ENCODE measurements at places on chromosomes 12 and 14.

DNA sequence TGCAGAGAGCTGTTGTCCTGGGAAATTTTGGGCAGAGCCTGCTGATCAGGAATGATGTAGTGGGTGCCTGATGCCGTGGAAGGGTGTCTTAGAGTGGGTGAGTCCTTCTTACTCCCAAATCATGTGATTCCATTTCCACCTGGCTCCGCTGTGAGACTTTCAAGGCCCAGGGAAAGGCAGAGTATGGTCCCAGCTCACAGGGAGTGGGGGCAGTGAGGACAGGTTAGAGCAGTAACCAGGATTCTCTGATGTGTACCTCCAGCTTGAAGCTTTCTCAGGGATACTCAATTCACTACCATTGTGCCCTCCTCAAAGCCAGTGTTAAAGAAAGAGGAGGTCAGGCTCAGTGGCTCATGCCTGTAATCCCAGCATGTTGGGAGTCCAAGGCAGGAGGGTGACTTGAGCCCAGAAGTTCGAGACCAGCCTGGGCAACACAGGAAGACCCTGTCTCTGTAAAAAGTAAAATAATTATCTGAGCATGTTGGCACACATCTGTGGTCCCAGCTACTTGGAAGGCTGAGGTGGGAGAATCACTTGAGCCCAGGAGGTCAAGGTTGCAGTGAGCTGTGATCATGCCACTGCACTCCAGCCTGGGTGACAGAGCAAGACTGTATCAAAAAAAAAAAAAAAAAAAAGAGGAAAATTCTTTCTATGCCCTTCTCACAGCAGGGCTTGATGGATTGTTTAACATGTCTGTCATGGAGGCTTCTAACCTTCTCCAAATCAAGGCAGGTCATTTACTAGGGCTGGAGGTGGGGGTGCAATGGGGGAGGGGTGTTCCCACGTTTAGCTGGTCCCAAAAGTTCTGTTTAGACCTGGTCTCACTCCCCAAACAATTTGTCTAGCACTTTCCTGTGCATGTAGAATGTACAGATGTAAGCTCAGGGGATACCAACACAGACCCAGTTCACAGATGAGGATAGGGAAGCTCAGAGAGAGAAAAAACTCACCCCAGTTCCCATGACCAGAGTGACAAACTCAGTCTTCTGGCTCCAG is 12.5 kb upstream of the IQSEC3 start:
- no peak for DNase-seq

GRCh38 chr12:68268967-68269366 is 15.6 kb upstream of the IL22 start:
- no peak for DNase-seq

DNA sequence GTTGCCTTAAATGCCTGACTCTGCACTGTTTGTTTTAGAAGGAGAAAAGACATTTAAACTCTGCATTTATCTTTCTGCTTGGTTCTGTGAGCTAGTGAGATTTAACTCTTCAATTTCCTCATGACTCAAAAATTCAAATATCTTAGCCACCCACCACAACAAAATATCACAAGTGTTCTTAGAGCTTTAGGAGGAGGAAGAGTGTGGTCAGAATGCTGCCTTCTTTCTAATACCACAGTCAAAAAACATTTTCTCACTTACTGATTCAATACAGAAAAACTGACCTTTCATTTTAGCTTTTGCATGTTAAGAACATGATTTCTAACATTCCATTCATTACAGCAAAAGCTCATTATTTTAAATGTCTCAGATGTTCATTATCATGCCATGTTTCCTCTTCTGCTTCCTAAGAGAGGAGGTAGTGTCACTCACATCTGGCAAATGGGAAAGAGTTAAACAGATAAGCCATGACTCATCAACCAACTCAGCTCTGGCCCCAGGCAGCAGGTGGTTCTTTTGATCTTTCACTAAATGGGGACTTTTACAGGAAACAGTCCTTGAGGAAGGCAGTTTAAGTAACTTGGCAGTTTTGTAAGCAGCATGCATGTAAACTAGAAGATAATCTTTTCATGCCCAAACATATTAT is 56.4 kb upstream of the RNU6-8 start:
- no peak for DNase-seq

- DNase-seq: no peak
Observed at GRCh38 chr12:50734409-50735263, 29.3 kb upstream of the ATF1 start.

GRCh38 chr12:401235-402028 is at the start of gene CCDC77:
TSS of gene CCDC77 (plus strand) at chr12:401644. CDS start at chr12:409384, 7,740 bp downstream.
- DNase-seq: no peak

DNA sequence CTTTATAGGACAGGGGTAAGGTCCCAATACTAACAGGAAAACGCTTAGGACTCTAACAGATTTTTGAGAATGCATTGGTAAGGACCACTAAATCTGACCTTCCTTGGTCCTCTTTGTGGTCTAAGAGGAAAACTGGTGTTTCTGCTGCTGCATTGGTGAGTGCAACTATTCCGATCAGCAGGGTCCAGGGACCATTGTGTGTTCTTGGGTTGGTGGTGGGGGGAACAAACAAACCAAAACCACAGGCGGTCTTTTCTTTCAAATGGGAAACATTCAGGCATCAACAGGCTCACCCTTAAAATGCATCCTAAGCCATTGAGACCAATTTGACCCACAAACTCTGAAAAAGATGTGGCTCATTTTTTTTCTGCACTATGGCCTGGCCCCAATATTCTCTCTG is 20.7 kb downstream of the EPYC start:
- no peak for DNase-seq

GRCh38 chr12:121259074-121259473 is 37.4 kb downstream of the CAMKK2 start:
- no peak for DNase-seq

DNA sequence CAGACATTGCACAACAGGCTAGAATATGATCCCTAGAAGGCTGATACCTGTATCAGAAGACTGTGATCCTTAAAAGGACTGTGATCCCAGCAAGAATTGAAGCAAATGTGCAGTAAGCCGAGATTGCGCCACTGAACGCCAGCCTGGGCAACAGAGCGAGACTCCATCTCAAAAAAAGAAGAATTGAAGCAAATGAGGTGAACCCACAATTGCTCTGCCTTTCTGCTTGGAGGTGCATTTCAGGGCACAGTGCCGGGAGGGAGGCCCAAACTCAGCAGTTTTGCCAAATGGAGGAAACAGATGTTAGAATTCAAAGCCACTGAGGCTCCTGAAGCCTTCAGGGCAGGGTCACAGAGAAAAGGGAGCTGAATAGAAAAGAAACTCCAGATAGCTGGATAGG is 61.1 kb upstream of the COCH start:
- no peak for DNase-seq

GRCh38 chr12:120847392-120847791 is 56.8 kb downstream of the SPPL3 start:
- DNase-seq: no peak

DNA sequence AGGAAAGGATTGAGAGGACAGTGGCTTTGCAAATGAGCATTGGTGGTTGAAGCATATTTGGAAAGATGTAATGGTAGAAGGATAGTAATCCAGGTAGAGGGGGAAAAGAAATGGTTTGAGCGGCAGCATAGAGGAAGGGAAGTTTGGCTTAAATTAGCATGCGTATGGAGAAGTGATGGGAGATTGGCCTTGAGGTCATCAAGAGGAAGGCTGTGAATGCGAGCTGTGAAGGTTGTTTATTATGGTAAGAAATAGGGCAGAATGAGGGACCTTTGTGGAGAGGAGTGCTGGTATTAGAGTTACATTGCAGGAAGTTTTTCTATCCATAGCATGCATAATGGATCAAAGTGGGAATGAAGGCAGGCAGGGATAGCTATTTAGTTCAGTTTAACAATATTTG is 162.1 kb downstream of the TMTC2 start:
- DNase-seq: no peak

DNA sequence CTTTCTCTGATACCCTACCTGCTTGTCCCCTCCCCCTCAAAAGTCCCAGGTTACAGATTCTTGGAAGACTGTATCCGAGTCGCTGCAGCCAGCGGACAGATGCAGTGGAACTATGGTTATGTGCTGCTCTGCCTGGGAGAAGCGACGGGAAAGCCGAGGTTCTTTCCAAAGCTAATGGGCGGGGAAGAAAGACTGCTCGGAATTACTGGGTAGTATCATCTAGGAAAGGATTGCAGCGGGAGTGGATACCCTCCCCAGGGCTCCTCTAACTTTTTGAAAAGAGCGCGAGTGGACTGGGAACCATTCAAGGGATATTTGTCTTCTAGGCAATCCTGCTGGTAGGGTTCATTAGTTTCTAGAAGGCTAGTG is 1.4 kb downstream of the PTHLH start:
- no peak for DNase-seq

GRCh38 chr12:121580959-121581685 is at the start of gene KDM2B:
TSS of gene KDM2B (minus strand) at chr12:121581023. CDS start at chr12:121580911, 112 bp downstream.
- no peak for DNase-seq

DNA sequence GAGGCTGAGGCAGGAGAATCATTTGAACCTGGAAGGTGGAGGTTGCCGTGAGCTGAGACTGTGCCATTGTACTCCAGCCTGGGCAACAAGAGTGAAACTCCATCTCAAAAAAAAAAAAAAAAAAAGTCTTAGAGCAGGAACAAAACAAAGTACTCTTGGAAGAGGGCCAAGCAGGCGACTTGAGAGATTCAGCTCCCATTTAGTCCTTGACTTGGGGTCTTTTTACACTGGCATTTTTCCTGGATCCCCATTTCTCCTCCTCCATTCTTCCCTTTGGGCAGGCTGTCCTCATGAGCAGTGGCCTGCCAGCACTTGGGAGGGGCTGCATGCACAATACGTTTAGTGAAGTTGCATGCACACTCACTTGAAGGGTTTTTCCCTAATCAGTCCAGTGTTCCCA is 72.9 kb downstream of the C14orf132 start:
- peak; percentile 29 for DNase-seq

GRCh38 chr14:59483363-59483762 is 845 bp downstream of the L3HYPDH start:
- peak; percentile 33 for DNase-seq

DNA sequence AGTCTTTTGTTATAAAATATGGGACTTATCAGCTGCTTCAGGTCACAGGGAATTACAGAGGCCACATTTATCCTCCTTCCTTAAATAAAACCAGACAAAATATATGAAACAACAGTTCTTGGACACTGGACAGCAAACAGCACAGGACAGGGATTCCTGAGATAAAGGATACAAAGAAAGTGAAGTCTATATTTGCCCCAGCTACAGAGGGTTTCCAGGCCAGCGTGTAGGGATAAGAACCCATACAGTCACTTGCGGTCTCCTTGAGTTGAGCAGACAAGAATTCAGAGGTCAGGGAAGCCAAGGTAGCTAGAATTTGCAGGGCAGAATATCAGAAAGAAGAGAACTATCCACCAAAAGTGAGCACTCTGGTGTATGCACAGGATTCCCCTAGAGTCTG is 8.8 kb upstream of the LLPH start:
- no peak for DNase-seq

GRCh38 chr12:67989184-67989920 is at the start of gene IFNG-AS1:
TSS of gene IFNG-AS1 (plus strand) at chr12:67989447.
- no peak for DNase-seq

- no peak for DNase-seq
Observed at GRCh38 chr12:49537752-49538509, 899 bp upstream of the KCNH3 start.
